ENCODE measurements at places on chromosomes 5 and 9. TPM values are rescaled to one million over a fixed set of nuclear protein-coding genes. Genes with fewer than 3 reads are reported as not detected.

DNA sequence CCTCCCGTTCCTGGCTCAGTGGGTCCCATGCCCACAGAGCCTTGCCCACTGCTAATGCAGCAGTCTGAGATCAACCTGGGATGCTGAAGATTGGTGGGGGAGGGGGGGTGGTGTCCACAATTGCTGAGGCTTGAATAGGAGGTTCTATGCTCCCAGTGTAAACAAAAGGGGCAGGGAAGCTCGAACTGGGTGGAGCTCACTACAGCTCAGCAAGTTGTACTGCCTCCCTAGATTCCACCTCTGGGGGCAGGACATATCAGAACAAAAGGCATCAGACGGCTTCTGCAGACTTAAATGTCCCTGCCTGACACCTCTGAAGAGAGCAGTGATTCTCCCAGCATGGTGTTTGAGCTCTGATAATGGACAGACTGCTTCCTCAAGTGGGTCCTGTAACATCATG, 885.6 kb upstream of the COX7C start:
- H3K27me3 ChIP-seq, result no peaks in the 10 kb centered on the region
- H3K4me1 ChIP-seq, result no peaks in the 10 kb centered on the region
- H3K27ac ChIP-seq, result no peak overlapping the region
- DNase-seq, result no peak

Gene HACD4
- total RNA-seq, result 3.3 TPM

DNA sequence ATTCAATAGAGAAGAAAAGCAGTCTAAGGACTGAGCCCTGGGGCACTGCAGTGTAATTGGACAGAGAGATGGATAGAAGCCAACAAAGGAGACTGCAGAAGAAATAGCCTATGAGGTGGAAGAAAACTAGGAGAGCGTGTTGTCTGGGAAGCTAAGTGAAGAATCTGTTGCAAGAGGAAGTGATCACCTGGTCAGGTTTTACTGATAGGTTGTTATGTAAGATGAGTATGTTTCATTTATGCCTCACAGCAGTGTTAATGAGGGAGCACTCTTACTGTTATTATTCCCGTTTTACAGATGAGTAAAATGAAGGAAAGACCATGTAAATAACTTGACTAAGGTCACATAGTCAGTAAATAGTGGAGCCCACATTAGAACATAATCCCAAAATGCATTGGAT, 80.0 kb upstream of the GRHPR start:
- H3K36me3 ChIP-seq, result peaks cover 17% of the 10 kb centered on the region
- DNase-seq, result no peak
- H3K4me1 ChIP-seq, result peaks cover 46% of the 10 kb centered on the region
- no peaks in the 10 kb centered on the region for H3K27me3 ChIP-seq
- no peak overlapping the region for H3K4me3 ChIP-seq
- H3K27ac ChIP-seq, result no peak overlapping the region

GRCh38 chr5:81783401-81783800, 32.5 kb upstream of the SSBP2 start:
- peaks cover 1% of the 10 kb centered on the region for H3K36me3 ChIP-seq
- no peak overlapping the region for H3K4me3 ChIP-seq
- DNase-seq, result no peak
- H3K27me3 ChIP-seq, result no peaks in the 10 kb centered on the region
- H3K27ac ChIP-seq, result no peak overlapping the region

DNA sequence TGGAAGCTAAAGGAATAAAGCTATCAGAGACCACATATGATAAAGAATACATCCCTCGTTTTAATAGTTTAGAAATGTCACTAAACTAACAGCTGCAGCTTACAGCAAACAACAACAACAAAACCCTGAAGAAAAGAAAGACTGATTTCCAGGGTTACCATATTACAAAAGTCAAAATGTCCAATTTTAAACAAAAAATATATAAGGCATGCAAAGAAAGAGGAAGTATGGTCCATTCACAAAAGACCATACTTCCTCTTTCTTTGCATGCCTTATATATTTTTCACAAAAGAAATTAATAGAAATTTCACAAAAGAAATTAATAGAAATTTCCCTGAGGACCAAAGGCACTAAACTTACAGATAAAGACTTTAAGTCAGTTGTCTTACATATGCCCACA, 354.2 kb downstream of the ARL15 start:
- H3K4me3 ChIP-seq, result no peak overlapping the region
- H3K4me1 ChIP-seq, result peaks cover 10% of the 10 kb centered on the region
- peaks cover 39% of the 10 kb centered on the region for H3K36me3 ChIP-seq
- no peak overlapping the region for H3K27ac ChIP-seq
- no peaks in the 10 kb centered on the region for H3K27me3 ChIP-seq

Measured in activated B cell treated with CpG ODN at 0.5 μM for 24 hours (primary cell).